Activated T-helper 1 cell treated with anti-CD3 and anti-CD28 coated beads, Interleukin-12 subunit alpha, Interleukin-12 subunit beta, Interleukin-2, Interleukin-4 antibody, amounts not matched to agents 30 ng/mL and 10 ng/mL and 1 ng/mL, durations not matched to agents 14 hours and 24 hours and 36 hours (primary cell): ENCODE measurements at places on chromosomes 16 and 17. TPM values are rescaled to one million over a fixed set of nuclear protein-coding genes. Genes with fewer than 3 reads are reported as not detected.

DNA sequence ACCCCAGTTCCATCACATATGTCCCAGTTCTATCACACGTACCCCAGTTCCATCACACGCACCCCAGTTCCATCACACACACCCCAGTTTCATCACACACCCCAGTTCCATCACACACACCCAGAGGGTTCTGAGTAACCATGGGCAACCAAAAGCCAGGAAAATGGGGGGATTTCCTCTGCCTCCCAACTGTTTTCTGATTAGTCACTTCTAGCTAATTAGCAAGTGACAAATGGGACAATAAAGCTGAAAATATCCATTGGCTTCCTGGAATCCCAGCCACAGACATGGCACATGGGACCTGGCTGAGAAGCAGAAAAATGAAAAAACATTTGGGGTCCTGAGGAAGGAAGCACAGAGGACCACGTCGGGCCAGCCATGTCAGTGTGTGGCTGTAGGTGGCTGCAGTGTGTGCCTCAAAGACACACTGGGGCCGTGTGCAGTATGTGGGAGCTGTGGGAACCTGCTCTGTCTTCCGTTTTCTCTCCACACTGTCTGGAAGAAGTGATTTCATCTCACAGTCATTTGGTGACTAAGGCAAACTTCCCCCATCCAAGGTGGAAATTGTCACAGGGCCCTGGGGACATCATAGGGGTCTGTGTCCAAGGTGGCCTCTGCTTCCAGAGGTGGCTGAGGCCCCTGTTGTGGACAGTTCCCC, 106.7 kb downstream of the CMIP start:
- DNase-seq: no peak

The GRAP gene
- total RNA-seq: 10.2 and 13.3 TPM in 2 replicates

GRCh38 chr16:30491744-30492308, 19.3 kb downstream of the ITGAL start:
- DNase-seq: no peak

DNA sequence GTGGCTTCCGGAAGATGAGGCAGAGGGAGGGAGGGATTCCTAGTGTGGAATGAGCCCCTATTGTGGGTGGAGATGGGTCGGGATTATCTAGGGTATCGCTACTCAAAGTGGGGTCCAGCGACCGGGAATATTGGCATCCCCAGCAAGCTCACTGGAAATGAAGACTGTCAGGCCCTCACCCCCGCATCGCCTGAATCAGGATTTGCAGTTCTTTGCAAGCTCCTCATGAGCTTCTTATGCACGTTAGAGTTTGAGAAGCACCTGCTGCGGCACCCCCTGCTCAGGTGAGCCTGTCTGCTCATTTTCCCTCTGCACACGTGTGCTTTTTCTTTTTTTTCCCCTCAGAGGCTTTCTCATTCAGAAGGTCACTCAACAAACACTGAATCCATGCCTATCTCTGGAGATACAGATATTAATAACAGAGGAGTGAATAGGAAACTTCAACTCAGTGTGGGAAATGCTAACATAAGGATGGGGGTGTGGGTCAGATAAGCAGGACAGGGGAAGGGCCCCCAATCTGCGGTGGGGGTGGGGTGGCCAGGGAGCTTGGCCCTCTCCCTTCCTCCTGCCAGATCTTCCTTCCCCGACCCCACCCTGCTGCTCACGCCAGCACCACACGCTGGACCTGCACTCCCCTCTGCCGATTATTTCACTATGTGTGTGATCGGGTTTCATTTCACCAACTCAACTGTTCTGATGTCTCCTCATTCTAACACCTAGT, 67.7 kb upstream of the NFAT5 start:
- DNase-seq: no peak

The MILR1 gene
- 0.26 and 0.37 TPM in 2 replicates for total RNA-seq

The ACSM2A gene
- not detected in 2 replicates for total RNA-seq

DNA sequence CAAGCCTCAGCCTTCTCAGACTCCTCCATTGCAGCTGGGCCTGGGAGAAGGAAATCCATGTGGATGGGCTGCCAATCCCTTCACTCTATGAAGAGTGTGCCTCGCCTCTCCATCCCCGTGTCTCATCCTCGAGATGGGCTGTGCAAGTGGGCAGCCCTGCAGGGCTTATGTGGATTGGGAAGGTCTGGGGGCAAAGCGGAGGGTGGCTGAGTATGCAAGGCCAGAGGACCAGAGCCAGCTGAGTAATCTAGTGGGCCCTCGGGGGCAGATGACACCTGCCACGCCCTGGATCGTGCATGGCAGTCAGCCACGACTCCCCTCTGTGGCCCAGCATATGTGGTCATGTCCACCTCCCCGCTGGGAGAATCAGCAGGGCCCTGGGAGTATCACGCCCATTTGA, 78.9 kb downstream of the IRX5 start:
- DNase-seq: no peak

The KRT25 gene
- not detected in 2 replicates for total RNA-seq

DNA sequence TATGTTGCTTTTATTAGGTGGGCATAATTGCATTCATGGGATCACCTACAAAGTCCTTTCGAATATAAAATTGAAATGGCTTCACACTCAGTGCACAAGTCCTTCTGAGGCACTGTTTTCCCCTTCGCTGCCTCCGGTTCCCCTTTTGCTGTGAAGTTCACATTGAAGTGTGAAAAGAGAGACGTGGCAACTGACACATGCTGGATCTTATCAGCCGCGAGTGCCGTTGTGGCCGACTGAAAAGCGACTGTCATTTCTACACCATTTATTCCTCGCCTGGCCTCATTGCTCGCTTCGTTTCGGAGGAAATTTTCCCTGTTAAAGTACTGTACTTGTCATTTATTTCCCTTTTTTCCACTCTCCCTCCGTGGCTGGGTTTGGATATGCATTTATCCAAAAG, 423.5 kb downstream of the MAF start:
- DNase-seq: no peak
